ENCODE measurements at places on chromosomes 4 and X. TPM values are rescaled to one million over a fixed set of nuclear protein-coding genes. Genes with fewer than 3 reads are reported as not detected.

The DGKK gene
- polyA plus RNA-seq, result not detected

The DSPP gene
- not detected for polyA plus RNA-seq

GRCh38 chr4:126627255-126627654 is 1005.5 kb upstream of the INTU start:
- no peak for DNase-seq

DNA sequence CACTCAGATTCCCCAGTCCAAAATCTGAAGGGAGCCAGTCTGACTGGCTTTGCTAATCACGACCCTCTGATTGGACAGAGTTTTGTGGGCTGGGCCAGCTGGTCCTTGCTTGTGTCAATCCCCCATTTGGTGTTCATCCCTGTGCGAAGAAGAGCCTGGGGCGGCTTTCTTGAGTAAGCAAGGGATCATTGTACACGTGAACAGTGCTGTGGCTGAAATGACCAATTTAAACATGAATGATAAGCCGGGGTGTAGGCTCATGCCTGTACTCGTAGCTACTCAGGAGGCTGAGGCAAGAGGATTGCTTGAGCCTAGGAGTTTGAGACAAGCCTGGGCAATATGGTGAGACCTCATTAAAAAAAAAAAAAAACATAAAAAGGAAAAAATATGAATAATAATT is 379.1 kb downstream of the RAPGEF2 start:
- DNase-seq, result no peak

DNA sequence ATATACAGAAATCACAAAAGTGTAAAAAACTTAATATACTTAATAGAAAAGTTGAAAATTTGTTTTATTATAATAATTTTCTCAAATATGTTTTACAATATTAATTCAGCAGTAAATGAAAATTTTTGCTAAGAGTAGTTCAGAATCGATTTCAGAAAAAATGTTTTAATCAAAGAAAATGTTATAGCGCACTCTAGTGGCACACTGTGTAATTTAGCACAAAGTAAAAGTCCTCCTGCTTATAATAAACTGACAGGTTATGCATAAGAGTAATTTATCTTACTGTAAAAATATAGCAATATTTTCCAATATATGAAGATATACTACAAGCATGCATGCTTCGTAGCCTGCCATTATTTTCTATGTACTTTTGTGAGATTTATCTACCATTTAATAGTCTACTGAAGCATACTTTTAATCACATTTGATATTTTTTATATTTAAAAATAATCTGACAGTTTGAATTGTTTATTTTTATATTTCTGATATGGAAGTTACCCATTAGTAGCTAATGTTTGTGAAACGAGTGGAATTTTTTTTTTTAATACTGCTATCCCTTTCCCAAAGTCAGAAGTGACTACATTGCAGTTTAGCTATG is 217.9 kb upstream of the KLHL4 start:
- DNase-seq, result no peak

Measured in CD4-positive, alpha-beta memory T cell (primary cell).